ENCODE measurements at places on chromosomes 11 and 22.

GRCh38 chr11:122897606-122898210 lies 15.1 kb downstream of the JHY start:
- DNase-seq: no peak

DNA sequence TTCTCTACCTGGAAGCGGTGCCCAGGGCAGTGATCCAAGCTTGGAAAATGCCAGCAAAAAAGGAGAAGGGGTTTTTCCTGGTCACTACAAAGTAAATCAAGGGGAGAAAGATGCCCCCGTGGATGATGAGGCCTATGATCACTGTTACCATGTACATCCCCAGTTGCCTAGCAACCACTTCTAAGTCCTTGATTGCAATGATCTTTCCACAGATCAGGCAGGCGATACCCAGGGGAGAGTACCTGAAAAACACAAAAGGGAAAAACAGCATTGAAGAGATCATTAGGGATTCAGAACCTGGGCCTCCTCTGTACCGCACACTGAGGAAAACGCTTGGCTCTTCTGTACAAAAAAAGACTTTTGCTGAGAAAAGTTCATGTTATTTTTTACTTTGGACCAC lies 127.1 kb downstream of the SLC1A2 start:
- no peak for DNase-seq

DNA sequence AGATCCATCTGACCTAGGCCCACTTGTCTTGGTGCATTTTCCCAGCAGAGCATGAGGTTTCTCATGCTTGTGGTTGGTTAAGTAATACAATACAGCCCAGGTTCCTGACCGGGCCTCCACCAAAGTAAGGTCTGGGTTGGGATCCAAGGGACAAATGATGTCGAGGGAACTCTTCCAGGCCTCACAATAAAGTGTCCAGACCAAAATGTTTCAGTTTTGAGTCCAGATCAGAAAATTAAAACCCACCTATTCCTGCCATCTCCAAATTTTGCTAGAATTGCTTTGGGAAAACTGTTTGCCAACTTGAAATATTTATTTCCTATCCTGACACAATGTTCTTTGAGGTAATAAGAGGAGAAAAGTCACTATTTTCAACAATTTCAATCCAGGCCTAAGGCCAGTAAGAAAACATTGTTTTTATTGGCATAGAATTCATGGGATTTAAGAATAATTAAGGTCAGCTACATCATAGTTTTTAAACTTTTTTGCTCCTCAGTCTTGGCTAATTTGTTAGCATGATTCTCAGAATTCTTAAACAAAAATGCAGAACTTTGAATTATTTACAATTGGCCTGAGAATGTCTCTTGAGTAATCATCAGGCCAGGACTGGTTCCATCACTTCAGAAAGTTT lies 51.4 kb downstream of the ME3 start:
- DNase-seq: no peak

- no peak for DNase-seq
Measured at GRCh38 chr22:38042488-38042790, 14.8 kb upstream of the PICK1 start.

DNA sequence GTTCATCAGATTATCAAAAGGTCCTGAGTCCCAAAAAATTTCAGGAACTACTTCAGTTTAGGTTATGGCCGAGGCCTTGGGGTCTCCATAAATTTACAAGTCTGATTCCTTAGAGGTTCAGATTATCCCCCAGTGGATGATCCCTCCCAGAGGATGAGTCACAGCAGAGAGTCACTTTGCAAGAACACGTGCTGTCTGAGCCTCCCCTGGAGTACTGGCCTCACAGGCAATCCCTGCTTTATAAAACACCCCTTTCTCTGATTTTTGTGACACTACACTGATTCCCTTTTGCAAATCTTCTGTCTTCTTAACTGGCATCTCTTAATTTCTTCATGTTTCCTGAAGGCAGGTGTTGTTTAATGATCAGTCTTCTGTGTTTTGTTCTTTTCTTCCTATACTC lies 45.3 kb downstream of the CCDC34 start:
- no peak for DNase-seq

DNA sequence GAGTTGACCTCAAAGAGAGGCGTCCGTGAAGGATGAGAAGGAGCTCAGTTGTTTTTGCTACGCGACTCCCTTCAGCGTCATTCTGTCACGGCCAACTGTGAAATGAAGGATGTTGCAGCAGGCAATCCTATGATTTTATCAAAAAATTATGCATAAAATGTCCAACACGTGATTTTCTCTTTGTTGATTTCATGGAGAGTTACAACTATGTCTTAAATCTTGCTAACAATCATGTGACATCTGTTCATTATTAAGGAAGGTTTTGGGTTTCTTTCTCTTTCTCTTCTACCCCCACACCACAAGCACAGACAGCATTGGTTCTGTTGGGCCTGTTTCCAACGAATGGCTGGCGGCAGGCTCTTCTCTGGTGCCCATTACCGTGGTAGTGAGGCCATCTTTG lies 3.7 kb downstream of the KRTAP5-4 start:
- no peak for DNase-seq

DNA sequence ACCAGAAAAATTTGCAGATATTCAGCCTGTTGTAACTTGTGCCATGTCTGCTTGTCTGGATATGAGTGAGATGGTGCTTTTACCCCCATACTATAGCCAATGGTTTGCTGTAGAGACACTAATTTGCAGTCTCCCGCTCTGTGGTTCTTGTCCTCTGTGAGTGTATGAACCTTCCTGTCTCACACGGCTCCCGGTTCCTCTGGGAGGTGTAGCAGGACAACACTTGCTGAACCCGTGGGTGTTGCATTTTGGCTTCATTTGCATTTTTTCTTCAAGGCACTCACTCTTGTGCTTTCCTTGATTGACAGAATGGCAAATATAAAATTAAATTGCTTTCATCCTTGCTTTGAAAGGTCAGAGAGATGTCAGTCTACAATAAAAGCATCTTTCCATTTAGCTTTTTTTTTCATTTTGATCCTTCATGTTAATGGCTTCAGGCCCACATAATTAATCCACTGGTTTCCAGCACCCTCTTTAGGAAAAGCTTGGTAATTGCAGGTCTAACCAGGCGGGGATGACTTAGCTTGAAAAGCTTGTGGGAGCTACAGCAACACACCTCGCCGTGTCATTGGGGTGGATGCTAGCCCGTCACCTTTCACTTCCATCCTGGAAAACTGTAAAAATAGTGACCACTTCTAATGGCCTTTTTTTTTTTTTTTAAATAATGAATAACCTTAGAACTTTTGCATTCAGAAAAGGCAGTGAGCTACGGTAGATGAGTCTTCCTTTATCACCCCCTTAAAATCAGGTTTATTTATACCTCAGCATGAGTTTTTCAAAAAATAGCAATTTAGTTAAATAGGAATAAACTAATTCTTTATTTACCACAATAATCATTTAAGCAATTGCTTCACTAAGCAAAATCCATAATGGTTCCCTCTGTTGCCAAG lies 27.4 kb upstream of the ST14 start:
- DNase-seq: peak; percentile 82

GRCh38 chr11:115929618-115930129 lies 425.5 kb upstream of the CADM1 start:
- no peak for DNase-seq

DNA sequence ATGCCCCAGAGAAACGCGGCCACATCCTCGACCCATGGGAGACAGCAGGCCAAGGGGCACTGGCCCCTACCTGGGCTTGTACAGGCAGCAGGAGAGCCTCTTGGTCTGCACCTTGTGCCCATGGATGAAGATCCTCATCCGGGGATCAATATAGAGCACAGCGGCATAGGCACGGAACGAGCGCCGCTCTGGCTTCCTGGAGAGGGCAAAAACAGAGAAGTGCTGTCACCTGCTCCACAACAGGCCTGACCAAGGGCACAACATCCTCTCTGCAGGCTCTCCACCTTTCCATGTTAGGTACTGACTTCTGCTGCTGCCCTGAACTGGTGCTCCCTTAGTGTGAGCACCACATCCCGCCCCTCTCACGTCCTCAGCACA lies 27.2 kb downstream of the MORC2 start:
- peak; percentile 3 for DNase-seq

- DNase-seq: no peak
Measured at GRCh38 chr11:73262851-73263495, 9.2 kb upstream of the P2RY6 start.

GRCh38 chr11:41201156-41201555 lies 258.3 kb downstream of the LRRC4C start:
- no peak for DNase-seq

DNA sequence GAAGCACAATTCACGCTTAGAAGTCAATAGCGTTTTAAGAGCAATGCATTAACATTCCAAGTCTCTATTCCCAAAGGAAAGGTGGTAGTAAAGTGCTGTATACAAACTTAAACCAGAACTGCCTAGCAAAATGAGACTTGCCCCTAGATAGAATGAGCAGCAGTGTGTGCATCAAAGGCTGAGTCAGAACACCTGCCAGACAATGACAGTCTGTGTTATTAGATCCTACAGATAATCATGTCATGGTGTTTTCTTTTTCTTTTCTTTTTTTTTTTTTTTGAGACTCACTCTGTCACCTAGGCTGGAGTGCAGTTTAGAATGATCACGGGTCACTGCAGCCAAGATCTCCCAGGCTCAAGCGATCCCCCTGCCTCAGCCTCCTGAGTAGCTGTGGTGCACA lies 1.6 kb downstream of the RTCB start:
- peak; percentile 13 for DNase-seq

GRCh38 chr22:19011075-19011474 lies 75.0 kb upstream of the PRODH start:
- no peak for DNase-seq
